ENCODE measurements at places on chromosomes 2 and 18. TPM values are rescaled to one million over a fixed set of nuclear protein-coding genes. Genes with fewer than 3 reads are reported as not detected.

The TXNDC2 gene
- total RNA-seq: 0.49 TPM

The C2orf72 gene
- 0.25 TPM for total RNA-seq

The DYNC2LI1 gene
- total RNA-seq: 29.7 TPM

The CXCR4 gene
- total RNA-seq: 39.5 TPM

The ARL4C gene
- 17.4 TPM for total RNA-seq

The GALNT3 gene
- total RNA-seq: 7.4 TPM

The APOB gene
- not detected for total RNA-seq
